PC-3 (cell line): ENCODE measurements at places on chromosomes 2 and 18. TPM values are rescaled to one million over a fixed set of nuclear protein-coding genes. Genes with fewer than 3 reads are reported as not detected.

Gene ANKRD30BL
- not detected in 2 replicates for total RNA-seq

Gene ADRA2B
- total RNA-seq: 0.12 TPM in 1 of 2 replicates, not detected in the other

Gene THSD7B
- total RNA-seq: under 0.01 TPM in 1 of 2 replicates, not detected in the other

Gene CAVIN2
- total RNA-seq: 0.07 TPM in 1 of 2 replicates, not detected in the other

Gene DNER
- 1.1 and 4.0 TPM in 2 replicates for total RNA-seq

Gene INHBB
- 223 and 269 TPM in 2 replicates for total RNA-seq

Gene LINC00305
- not detected in 2 replicates for total RNA-seq

Gene SNTG2
- not detected in 2 replicates for total RNA-seq

Gene MOCOS
- total RNA-seq: 5.1 TPM in 2 replicates

Gene CD302
- 7.4 and 8.5 TPM in 2 replicates for total RNA-seq

Gene IRS1
- 38.8 and 43.8 TPM in 2 replicates for total RNA-seq

Gene MAIP1
- total RNA-seq: 44.7 and 49.2 TPM in 2 replicates

Gene IL1RN
- total RNA-seq: 1.3 and 8.2 TPM in 2 replicates

Gene CHRND
- not detected in 2 replicates for total RNA-seq

Gene ANO7
- total RNA-seq: 2.6 and 2.9 TPM in 2 replicates

Gene CSRNP3
- 2.2 and 8.3 TPM in 2 replicates for total RNA-seq

Gene UBXN4
- 38.3 and 42.0 TPM in 2 replicates for total RNA-seq

Gene ALPG
- total RNA-seq: 0.12 and 0.18 TPM in 2 replicates

Gene ANKRD29
- total RNA-seq: 31.0 and 31.4 TPM in 2 replicates

Gene PJVK
- total RNA-seq: 0.87 and 1.6 TPM in 2 replicates

Gene OR6B2
- total RNA-seq: not detected in 2 replicates

Gene SERPINB2
- total RNA-seq: 5.8 and 9.9 TPM in 2 replicates

Gene SH3BP4
- total RNA-seq: 35.2 and 47.3 TPM in 2 replicates
